Coronary artery (tissue), 2 donors: ENCODE measurements at places on chromosomes 16 and 17.

- DNase-seq = no peak
Observed at GRCh38 chr17:37109731-37110710, 161.3 kb downstream of the AATF start.

DNA sequence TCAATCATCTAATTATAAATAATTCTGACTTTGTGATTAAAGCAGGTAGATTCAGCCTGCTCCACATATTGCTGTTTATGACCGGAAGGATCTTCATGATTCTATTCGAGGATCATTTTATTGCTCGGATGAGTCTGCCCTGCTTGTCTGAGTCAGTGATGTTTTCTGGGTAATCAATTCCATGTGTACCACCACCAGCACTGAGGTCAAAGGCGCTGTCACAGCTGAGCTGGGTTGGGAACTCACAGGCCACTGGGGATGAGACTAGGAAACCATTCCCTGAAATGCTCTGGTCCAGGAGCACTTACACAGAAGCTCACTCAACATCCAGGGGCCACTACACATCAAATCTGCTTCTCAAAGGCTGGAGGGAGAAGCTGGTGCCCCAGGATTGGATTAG lies 30.4 kb upstream of the ERN1 start:
- no peak for DNase-seq

DNA sequence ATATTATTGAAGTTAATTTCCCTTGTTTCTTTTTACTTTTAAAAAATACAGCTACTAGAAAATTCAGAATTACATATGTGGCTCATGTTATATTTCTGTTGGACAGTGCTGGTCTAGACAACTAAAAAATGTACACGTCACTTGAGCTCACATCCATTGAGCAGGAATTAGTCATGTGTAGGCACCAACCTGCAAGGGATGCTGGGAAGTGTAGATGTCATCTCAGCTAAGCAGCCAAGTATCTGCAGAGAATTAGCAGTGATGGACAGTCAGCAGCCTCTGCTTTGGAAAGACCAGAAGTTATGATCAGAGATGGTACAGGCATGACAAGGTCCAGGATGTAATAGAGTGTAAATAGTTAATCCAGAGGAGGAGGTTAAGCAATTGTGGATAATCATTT lies 87.1 kb upstream of the HS3ST2 start:
- no peak for DNase-seq

DNA sequence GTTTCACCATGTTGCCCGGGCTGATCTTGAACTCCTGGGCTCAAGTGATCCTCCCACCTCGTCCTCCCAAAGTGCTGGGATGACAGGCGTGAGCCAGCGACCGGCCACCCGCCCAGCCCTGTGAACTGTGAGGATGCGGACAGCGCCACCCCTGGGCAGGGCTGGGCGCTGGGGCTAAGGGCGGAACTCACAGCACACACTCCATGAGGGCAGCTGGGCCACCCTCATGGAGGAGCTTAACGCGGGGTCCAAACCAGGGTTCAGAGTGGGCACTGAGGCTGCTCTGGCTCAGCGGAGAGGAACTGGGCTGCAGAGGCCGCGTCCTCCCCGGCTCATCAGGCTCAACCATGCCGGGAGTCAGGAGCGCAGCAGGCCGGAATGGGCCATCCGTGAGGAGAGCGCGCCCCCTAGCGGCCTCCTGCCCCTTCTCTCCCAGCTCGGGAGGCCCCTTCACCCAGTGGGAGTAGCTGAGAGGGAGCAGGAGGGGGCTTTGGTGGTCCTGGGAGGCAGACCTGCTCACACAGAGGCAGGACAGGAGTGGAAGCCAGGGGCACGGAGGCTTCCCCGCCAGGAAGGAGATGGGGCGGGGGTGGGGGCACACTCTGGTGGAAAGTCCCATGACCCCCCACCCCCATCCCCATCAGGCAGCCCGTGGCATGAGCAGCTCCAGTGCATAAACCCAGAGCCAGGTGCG lies 13.8 kb downstream of the CORO7 start:
- DNase-seq = peak; percentile 87

GRCh38 chr16:14510939-14511799 lies 118.9 kb downstream of the PARN start:
- no peak for DNase-seq

- no peak for DNase-seq
Observed at GRCh38 chr16:29198231-29198630, 208.3 kb downstream of the NPIPB11 start.

GRCh38 chr17:51709694-51710633 lies 448.6 kb downstream of the CA10 start:
- no peak for DNase-seq

- no peak for DNase-seq
Observed at GRCh38 chr17:74768069-74768762, 7.9 kb downstream of the NAT9 start.

DNA sequence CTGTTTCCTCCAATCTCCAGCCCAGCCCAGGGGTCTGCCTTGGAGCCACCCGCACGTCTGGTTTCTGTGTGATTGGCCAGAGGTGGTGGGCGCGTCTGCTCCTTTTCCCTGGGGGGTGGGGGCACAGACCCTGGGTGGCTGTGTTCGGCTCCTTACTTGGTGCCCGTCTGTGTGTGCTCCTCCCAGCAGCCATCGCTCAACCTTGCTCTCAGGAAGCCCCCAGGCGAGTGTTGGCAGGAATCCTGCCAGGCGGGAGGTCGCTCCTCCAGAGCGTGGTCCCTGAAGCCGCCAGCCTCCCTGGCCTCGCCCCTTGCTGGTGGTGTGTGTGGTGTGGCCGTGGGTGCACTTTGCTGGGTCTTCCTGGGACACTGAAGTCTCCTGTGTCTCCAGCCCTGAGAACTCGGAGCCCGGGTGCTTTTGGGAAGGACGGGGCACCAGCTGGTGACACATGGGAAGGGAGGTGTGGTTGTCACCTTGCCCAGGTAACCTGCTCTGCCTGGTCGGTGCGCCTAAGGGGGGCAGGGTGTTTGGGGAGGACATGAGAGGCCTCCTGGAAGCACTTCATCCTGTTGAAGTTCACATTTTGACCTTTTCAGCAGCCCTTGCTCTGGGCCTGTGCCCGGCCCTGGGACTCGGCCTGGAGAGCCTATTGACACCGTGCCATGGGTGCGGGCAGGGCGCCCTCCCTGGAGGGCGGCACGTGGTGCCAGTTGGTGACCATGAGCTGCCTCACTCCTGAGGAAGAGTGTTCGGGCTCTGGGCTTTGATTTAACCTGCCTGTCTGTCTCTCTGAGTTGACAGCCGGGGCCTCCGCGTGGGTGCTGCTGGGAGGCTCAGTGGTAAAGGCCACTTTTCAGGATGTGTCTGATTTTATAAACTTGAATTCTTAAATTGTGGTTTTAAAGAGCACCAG lies 49.0 kb upstream of the ZNF750 start:
- DNase-seq = no peak

- no peak for DNase-seq
Observed at GRCh38 chr16:82083710-82084353, 48.8 kb downstream of the HSD17B2 start.

- no peak for DNase-seq
Observed at GRCh38 chr17:55806745-55807495, 56.1 kb downstream of the PCTP start.

DNA sequence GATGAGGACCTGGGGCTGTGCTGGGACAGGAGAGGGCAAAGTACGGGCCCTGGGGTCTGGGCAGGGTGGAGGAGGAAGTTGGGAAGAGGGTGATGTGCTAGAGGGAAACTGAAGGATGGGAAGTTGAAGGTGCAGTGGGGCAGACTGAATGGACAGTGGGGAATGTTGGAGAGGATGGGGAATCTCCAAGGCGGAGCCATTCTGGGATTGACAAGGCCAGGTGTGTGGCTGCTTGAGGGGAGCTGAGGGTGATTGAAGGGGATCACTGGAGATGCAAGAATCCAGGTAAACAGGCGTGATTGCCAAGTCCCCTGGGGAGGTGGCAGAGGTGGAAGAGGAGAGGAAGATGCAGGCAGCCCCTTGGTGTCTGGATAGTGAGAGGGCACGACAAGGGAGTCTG lies 8.5 kb upstream of the HSD3B7 start:
- DNase-seq = no peak

- DNase-seq = no peak
Observed at GRCh38 chr17:49234509-49235080, 4.0 kb upstream of the PHOSPHO1 start.

- no peak for DNase-seq
Observed at GRCh38 chr17:36856222-36856621, 81.1 kb upstream of the LHX1 start.

- DNase-seq = no peak
Observed at GRCh38 chr16:4612977-4613635, 1.6 kb downstream of the UBALD1 start.

DNA sequence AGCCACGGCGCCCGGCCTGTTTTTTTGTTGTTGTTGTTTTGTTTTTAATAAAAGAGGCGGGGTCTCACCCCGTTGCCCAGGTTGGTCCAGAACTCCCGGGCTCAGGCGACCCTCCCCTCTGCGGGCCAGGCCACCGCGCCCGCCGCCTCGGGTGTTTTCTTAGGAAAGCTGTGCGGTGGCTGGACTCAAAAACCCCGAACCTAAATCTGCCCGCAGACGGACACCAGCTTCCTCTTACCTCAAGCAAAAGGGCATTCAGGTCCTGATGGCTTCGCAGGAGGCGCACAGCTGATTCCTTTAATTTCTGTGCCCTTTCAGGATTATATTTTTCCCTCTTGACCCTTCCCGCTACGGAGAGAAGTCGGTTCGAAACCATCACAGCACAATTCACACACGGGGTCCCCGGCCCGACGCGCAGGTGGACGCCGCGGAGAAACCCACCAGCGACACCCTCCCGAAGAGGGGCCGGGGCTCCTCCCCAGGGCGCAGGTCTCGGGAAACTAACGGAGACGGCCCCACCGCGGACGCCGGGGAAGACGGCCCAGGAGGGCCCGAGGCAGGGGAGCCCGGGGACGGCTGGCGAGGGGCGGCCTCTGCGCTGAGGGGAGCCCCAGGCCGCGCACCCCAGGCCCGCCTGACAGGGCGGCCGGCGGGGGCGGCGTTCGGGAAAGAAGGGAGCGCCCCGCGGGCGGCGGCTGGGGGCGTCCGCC lies 653 bp downstream of the FANCA start:
- no peak for DNase-seq

DNA sequence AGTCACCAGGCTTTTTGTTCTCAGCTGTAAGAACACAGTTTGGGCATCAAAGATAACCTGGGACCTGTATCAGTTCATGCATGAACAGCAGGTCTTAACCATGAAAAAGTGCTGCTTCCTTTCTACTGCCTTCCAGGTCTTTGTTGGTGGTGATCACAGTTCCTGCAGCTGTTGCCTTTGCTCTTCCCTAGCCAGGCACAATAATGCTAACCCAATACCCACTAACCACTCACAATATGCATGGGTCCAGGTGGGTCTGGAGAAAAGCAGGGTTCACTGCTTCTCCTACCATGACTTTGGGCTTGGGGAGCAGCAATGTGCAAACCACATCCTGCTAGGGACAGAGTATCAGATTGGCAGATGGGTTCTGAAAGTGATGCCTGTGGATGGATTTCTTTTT lies 396.9 kb downstream of the UTP18 start:
- DNase-seq = no peak

GRCh38 chr16:82639666-82640336 lies 13.0 kb downstream of the CDH13 start:
- no peak for DNase-seq

DNA sequence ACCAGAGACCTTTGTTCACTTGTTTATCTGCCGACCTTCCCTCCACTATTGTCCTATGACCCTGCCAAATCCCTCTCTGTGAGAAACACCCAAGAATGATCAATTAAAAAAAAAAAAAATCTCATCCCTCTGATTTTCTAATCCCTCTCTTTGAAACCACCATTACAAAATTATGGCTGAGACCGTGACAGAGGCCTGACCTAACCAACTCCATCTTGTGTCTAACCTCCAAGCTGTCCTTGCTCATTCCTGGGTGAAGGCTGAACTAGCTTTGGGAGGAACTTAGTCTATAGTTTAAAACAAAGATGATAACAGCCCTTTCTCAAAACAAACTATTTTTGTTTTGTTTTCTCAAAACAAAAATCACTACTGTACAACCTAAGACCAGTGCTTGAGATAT lies 474.5 kb downstream of the TMEM114 start:
- DNase-seq = no peak

DNA sequence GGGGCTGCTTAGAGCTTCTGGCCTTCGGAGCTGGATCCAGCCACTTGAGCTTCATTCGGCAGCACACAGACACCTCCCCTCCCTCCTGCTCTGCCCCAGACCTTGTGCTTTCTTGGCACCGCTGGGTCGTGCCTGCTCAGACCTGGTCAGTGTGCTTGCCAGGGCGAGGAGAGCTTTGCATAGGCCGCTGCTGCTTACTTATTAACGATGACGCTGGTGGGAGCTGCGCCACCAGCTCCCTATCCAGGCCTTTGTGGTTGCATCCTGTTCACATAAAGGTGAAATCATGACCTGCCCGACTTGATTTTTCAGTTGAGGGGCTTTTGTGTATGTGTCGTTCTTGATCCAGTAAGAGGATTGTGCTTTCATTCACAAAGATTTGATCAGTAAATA lies 101.1 kb downstream of the MSI2 start:
- DNase-seq = no peak

DNA sequence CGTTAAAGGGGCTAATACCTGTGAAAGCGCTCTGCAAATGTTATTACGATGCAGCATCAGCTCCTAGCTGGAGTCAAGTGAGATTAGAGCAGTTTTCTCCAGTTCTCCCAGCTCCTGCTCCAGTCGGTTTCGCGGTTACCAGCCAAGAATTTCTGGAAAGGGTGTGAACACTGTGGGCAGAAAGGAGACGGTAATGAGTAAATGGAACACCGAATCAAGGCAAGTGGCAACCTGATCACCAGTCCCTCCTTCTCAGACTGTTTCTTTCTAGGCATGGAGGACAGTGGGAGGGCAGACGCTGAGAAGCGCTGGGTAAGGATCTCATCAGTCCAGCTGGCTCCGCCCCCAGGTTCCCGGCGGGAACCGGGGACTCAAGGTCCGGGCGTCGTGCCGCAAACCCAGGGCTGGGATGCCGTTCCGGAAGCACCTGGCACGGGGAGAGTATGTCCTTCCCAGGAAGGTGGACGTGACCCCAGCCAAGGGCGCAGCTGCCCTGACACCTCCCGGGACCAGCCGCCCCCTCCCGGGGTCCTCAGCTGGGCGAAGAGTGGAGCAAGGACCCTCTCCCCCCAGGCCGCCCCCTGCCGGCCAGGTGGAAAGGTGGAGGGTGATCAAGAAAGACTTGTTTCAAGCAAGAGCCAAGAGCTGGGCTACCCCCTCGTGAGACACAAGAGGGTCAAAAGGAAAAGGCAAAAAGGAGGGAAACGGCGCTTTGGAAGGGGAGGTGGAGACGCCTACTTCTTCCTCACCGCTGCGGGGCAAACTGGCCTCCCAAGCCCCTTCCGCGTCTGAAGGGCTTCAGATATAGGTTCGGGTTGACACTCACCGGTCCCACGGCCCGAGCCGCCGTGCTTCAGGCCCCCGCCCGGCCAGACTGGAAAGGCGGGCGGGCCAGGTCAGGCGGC lies 481 bp downstream of the MYO19 start:
- peak; percentile 80 for DNase-seq

DNA sequence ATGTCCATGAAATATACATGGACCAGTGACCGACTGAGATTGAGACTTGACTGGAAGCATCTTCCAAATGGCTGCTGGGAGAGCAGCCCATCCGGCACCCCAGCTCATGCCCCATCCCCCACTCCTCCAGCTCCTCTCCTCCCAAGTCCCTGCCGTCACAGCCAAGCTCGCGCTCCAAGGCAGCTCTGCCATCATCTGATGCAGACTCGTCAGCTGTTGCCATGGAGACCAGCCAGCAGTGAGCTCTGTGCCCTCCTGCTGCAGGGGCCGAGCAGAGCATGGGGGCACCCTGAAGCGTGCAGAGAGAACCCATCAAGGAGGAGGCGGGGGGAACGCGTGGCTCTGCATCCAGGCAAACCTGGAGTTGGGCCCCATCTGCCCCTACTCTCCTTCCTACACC lies 74.5 kb upstream of the TNRC6C start:
- no peak for DNase-seq

GRCh38 chr17:29948448-29949215 lies 7.2 kb downstream of the EFCAB5 start:
- DNase-seq = no peak
